ENCODE measurements at places on chromosomes 6 and 20. TPM values are rescaled to one million over a fixed set of nuclear protein-coding genes. Genes with fewer than 3 reads are reported as not detected.

VNN1 gene
- total RNA-seq: 4.5 TPM

SPO11 gene
- total RNA-seq: not detected

AVP gene
- total RNA-seq: not detected

PCED1A gene
- 29.1 TPM for total RNA-seq

ZGPAT gene
- 17.9 TPM for total RNA-seq

POU3F2 gene
- total RNA-seq: not detected

TTBK1 gene
- not detected for total RNA-seq

WDR27 gene
- 26.0 TPM for total RNA-seq

SLC35F1 gene
- total RNA-seq: 1.3 TPM

Data from subcutaneous adipose tissue (tissue), 4 donors.